ENCODE measurements at places on chromosomes 7 and 10.
A peak's percentile ranks its signal among the peaks of the same experiment; 100 is the strongest.

- no peak for DNase-seq
These were observed 188.4 kb downstream of the CYP26A1 start for GRCh38 chr10:93261961-93262610.

GRCh38 chr10:80497187-80498077 is 40.3 kb upstream of the SH2D4B start:
- DNase-seq, result peak; percentile 91

GRCh38 chr7:140458201-140458600 is 21.1 kb downstream of the MKRN1 start:
- no peak for DNase-seq

DNA sequence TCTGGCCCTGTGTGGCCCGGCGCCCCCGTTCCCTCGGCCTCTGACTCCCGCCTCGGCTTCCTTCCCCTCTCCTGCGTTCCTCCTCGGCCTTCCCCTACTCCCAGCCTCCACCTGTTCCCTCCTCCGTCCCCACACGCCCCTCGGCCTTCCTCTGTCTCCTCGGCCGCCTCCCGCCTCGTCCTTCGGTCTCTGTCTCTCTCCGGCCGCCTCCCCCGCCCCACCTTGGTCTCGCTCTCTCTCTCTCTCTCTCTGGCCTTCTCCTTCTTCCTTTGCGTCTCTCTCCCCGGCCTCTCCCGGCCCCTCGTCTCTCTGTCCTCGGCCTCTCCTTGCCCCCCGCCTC is 588 bp downstream of the GET4 start:
- DNase-seq, result no peak

DNA sequence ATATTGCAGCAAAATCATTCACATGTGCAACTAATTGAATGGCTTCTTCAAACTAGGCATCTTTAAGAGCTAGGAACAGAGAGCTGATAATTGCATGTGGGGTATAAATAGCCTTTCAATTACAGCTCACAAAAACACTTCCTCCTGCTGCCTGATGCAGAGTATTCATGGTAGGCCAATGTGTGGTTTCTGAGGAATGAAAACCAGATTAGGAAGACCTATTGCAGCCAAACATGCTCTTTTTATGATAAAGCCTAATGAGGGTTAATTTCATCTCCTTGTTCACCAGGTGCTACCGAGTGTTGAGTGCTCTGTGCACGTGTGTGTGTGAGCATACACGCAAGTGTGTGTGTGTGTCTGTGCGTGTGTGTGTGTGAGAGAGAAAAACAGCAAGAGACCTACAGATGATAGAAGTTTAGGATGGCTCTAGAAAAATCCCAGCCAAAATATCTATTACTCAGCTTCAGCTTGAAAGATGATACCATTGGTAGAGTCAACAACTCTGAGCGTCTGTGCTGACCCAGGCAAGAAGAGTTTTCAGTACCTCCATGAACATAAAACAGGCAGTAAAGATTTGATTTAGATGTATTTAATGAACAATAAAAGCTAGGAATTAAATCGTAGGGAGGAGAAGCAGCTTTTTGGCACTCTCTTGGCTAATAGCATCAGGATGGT is 448.5 kb upstream of the ANKRD30A start:
- DNase-seq, result no peak
